ENCODE measurements at places on chromosomes 16 and 17.

DNA sequence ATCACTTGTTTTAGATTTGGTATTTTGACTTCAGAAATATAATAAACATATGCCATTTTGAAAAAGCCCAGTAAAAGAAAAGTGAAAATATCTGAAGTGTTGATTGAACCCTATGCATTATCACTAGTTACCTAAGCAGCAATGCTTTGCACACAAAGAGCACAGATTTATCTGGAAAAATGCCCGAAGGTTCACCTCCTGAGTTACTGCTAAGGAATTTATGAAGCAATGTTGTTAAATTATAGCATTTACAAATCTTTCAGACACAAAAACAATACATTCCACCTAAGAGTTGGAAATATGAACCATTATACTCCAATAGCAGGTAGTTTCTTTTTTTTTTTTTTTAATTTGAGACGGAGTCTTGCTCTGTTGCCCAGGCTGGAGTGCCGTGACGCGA lies 38.9 kb upstream of the GHDC start:
- H3K4me1 ChIP-seq: peaks cover 34% of the 10 kb centered on the region
- H3K27me3 ChIP-seq: no peaks in the 10 kb centered on the region
- no peak overlapping the region for H3K27ac ChIP-seq
- peaks cover 13% of the 10 kb centered on the region for H3K36me3 ChIP-seq

DNA sequence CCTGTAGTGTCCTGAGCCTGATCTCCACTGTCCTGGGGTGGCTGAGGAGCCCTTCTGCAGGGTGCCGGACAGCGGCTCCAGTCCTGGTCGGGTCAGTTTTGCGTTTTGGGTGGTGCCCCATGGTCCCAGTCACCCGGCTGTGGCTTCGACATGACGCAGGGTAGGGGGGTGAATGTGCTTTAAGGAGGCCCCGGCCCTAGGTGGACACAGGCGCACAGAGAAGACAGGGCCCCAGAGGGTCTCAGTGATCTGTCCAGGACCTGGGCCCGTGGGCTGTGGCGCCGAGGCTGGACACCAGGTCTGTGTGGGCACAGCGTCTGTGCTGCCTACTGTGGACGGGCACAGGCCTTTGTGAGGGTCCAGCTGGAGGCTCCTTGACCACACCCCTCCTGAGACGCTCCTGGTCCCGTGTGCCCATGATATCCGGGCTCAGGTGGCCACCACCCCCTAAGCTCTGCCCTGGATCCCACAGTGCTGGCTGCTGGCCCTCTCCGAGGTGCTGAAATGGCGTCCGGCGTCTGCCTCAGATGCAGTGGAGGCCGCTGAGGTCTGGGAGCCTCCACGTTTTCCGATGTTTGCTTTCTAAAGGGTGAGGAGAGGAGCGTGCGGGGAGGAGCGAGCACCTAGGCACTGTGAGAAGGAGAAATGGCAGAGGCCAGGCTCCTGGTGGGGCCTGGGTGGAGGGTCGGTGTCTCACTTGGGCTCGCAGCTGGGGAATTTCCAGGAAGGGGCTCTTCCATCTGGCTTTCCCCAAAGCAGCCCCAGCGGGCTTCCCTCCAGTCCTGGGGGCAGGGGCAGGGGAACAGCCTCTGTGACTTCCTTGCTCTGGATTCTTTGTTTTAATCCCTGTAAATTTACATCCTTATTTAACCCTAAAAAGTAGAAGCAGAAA lies 56.1 kb upstream of the ACSF3 start:
- H3K36me3 ChIP-seq: peaks cover 1% of the 10 kb centered on the region
- no peak for DNase-seq
- peaks cover 3% of the 10 kb centered on the region for H3K4me1 ChIP-seq
- H3K4me3 ChIP-seq: no peak overlapping the region
- peaks cover 36% of the 10 kb centered on the region for H3K27me3 ChIP-seq

- H3K4me1 ChIP-seq: peaks cover 17% of the 10 kb centered on the region
- H3K36me3 ChIP-seq: peaks cover 12% of the 10 kb centered on the region
- DNase-seq: no peak
- no peak overlapping the region for H3K4me3 ChIP-seq
- no peaks in the 10 kb centered on the region for H3K27me3 ChIP-seq
These were observed 33.3 kb downstream of the CLUAP1 start for GRCh38 chr16:3534126-3534525.

DNA sequence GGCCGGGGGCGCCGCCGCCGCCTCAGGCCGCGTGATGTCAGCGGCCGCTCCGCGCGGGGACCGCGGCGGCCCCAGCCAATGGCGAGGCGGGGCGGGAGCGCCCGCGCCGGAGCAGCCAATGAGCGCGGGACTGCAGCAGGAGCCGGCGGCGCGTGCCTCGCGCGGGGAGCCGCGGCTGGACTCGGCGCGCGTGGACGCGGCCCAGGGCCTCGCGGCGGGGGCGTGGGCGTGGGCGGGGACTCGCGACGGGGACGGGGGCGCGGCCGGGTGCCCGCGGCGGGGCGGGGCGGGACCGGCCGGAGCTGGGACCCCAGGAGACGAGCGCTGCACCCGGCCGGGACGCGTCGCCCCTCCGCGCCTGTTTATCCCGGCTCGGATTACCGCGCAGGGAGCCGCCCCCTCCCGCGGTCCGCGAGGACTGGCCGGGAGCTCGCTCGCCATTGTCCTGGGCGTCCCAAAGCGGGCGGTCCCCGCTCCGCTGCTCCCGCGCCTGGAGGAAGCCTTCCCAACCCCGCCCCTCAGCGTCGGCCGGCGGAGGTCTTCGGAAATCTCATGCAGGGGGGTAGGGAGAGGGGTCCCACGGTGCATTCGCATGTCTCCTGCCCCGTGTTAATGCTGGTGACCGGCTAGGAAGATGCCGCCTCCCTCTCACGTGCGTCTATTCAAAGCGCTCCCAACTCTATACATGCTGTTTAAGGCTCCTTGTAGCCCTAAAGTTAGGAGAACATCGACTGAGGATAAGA lies at the start of gene RNF157:
Gene RNF157, minus strand, starts transcription at position 33 of the 743 bp plus-strand sequence. CDS start 253 bp downstream, outside the sequence.
- H3K27ac ChIP-seq: peak within 1 kb of the TSS; percentile 74
- H3K36me3 ChIP-seq: peaks cover 3% of the 10 kb centered on the region
- no peaks in the 10 kb centered on the region for H3K27me3 ChIP-seq
- H3K4me1 ChIP-seq: peaks cover 22% of the 10 kb centered on the region

DNA sequence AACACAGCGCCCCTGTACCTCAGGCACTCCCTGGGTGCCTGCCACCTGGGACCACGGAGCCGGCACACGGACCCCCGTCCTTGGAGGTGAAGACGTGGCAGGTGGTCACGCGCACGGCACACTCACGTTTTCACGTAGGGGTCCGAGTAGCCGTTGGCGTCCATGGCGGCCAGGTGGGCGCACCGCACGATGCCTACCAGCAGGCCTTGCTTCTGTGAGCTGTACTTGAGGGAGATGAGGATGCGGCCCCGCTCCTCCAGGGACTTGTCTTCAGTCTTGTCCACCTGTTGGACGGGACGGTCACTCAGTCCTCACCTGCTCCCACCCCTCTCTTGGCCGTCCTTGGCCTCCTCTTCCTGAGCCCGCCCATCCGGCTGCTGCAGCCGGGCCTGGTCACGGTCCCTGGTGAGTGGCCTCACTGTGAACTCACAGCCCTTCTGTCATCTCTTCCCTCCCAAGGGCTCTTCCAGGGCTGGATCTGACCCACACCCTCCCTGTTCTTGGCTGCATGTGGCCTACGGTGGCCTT lies 18.8 kb downstream of the SCGB1C2 start:
- no peak overlapping the region for H3K4me3 ChIP-seq
- no peak for DNase-seq
- peaks cover 36% of the 10 kb centered on the region for H3K27me3 ChIP-seq
- no peaks in the 10 kb centered on the region for H3K36me3 ChIP-seq

- DNase-seq: peak; percentile 12
- H3K27ac ChIP-seq: peak overlapping the region; percentile 88
- H3K36me3 ChIP-seq: peaks cover 19% of the 10 kb centered on the region
- H3K4me3 ChIP-seq: peak overlapping the region; percentile 96
- peaks cover 19% of the 10 kb centered on the region for H3K4me1 ChIP-seq
These were observed 825 bp downstream of the HEATR6 start for GRCh38 chr17:60077672-60078519.

DNA sequence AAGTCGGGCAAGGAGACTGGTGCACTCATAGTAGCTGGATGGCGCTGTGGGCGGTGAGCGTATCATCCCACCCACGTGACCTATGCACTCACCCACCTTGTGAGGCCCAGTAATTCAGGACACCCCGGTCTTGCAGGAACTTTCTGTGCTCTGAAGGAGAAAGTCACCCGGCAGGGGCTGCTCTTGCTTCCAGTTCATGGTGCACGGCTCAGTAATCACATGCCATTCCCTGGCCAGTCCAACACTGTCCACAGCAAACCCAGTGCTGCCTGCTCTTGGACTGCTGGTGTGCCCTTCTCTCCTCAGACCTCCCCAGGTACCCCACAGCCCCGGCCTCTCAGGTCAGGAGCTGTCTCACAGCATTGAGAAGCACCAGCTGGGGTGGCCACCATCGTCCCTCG lies 16.4 kb upstream of the RHBDF2 start:
- H3K4me1 ChIP-seq: peaks cover 27% of the 10 kb centered on the region
- no peak for DNase-seq
- H3K36me3 ChIP-seq: peaks cover 12% of the 10 kb centered on the region
- peak overlapping the region; percentile 32 for H3K4me3 ChIP-seq
- no peaks in the 10 kb centered on the region for H3K27me3 ChIP-seq

- H3K4me1 ChIP-seq: no peaks in the 10 kb centered on the region
- DNase-seq: no peak
- H3K27me3 ChIP-seq: peaks cover 14% of the 10 kb centered on the region
- H3K36me3 ChIP-seq: no peaks in the 10 kb centered on the region
- H3K27ac ChIP-seq: no peak overlapping the region
These were observed 26.3 kb downstream of the AARSD1 start for GRCh38 chr17:42937712-42938596.

GRCh38 chr16:27304881-27305745 lies 8.7 kb upstream of the IL4R start:
- no peaks in the 10 kb centered on the region for H3K4me1 ChIP-seq
- H3K27me3 ChIP-seq: no peaks in the 10 kb centered on the region
- DNase-seq: no peak
- no peaks in the 10 kb centered on the region for H3K36me3 ChIP-seq
- H3K27ac ChIP-seq: no peak overlapping the region
- no peak overlapping the region for H3K4me3 ChIP-seq

- H3K27me3 ChIP-seq: no peaks in the 10 kb centered on the region
- H3K4me3 ChIP-seq: peak overlapping the region; percentile 71
- peak; percentile 30 for DNase-seq
These were observed 43.6 kb downstream of the SMG6 start for GRCh38 chr17:2259769-2260536.

All from central memory CD8-positive, alpha-beta T cell (primary cell).